ENCODE measurements at places on chromosomes 16 and 17.

DNA sequence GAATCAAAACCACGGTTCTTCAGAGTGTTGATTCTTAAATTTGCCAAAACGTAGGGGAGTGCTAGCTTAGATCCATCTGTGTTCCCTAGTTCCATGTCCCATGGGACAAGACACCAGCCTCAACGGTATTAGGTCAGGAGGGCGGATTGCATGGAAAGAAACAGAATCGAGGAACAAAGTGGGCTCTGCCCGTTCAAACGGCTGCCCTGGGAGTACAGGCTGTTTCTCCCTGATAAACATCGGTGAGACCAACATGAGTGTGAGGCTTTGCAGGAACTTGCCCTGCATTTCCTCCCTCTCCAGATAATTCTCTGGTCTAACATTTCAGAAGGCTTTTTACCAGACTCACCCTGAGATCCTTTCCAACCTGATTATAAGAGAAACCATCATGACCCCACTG lies 82.2 kb downstream of the MRM3 start:
- no peak for DNase-seq

GRCh38 chr16:55499951-55500529 lies 8.8 kb upstream of the LPCAT2 start:
- DNase-seq, result peak; percentile 97

- no peak for DNase-seq
Observed at GRCh38 chr16:11350921-11351335, 5.7 kb downstream of the RMI2 start.

DNA sequence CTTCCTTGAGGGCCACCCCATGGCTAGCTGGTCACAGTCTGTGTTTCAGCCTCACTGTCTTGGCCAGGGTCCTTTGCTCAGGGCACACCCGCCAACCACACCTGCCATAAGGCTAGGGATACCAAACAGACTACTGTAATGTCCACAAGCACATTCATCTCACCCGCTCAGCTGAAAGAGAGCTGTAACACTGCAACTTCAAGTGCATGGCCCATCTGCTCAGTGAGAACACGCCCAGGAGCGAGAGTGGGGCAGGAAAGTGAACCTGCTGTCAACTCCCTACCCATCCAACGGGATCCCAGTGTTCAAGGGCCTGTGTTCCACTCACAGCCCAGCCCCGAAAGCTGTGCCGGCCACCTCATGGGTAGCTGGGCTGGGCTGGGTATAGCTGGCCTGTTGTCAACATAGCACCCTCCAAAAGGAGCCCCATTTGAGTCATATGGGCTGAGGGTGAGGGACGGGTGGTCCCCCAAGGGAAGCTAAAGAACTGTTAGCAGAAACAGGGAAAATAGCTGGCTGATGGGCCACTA lies 55.7 kb downstream of the SCNN1B start:
- no peak for DNase-seq

DNA sequence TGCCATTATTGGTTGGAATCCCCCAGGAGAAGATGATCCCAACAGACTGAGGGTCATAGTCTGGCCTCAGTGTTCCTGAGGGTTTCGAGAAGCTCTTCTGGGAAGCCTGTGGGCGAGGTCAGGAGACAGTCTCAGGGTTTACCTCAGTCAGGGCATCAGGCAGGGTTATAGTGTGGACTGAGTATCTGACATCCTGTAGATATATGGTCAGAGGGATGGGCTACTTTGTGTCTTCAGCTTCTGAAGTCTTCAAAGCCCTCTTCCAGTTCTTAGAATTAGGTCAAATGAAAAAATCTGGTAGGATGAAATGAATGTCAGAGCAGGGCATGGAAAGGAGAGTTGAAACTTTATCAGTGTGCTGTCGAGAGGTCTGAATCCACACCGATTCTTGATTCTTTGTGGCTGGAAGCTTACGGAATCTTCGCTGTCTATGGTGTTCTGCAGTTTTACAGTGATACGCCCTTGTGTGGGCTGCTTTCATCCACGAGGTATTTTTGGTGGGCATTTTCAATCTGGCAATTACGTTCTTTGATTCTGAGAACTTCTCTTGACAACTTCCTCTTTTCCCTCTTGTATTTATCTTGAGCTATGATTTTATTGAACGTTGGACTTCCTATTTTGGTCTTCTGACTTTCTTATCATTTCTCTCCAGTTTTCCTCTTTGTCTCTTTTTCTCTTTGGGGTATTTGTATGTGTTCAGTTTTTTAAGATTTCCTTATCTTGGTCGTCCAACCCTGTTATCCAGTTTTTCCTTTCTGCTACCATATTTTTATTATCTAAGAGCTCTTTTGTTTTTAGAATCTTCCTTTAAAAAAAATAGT lies 30.4 kb downstream of the BPTF start:
- no peak for DNase-seq

- no peak for DNase-seq
Observed at GRCh38 chr16:23110257-23110899, 38.9 kb downstream of the USP31 start.

- peak; percentile 81 for DNase-seq
Observed at GRCh38 chr16:79628501-79628975, 28.0 kb upstream of the MAF start.

DNA sequence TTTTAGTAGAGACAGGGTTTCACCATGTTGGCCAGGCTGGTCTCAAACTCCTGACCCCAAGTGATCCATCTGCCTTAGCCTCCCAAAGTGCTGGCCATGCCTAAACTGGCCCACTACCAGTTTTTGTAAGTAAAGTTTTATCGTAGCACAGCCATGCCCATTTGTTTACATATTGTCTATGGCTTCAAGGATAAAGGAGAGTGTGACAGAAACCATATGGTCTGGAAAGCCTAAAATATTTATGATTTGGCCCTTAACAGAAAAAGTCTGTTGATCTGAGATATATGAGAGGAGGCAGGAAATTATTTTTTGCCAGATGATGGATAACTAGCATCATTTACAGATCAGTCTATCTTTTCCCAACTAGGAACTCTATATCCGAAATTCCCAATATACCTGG lies 4.5 kb downstream of the AKAP10 start:
- no peak for DNase-seq

DNA sequence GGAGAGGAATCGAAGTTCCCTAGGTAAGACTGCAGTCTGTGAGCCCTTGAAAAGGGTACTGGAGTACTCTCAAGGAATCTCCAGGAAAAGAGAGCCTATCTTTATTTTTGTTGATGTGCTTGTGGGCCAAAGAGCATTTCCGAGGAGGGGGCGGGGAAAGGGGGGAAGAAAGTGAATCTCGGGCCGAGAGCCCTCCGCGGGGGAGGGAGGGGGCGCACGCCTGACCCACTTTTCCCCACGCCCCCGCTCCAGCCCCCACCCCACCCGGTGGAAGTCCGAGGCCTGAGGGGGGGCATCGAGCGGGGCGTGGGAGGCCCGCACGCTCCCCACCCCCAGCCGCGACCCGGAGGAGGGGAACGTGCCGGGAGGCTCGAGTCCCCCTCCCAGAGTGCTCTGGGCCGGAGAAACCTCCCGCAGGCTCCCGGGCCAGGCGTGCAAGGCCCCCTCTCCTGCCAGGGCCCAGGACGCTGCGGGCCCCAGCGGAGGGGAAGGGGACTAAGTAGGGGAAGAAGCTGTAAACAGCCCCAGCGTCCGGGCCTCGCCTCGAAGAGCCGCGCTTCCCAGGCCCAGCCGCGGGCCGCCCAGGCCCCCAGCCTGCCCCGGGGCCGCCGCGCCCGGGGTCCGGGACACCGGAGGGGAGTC lies 444 bp downstream of the HELZ start:
- no peak for DNase-seq

DNA sequence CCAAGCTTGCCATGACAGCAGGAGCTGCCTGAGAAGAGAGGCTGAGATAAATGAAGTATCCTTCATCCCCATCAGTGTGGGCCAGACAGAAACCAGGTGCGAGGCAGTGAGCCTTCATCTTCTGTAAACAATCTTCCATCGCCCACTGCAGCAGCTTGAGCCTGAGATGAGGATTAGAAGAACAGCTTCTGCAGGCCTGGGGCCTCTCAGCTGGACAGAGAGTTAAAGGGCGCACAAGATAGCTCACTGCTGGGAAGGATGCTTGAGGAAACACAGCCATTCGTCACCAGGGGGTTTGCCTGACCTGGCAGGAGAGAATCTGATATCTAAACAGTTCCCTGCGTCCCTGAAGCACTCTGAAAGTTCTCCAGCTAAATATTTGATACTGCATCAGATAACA lies 27.1 kb downstream of the HOXB1 start:
- DNase-seq, result no peak

- no peak for DNase-seq
Observed at GRCh38 chr16:10367616-10368188, 18.2 kb upstream of the ATF7IP2 start.

GRCh38 chr16:389352-389751 lies 7.6 kb upstream of the PGAP6 start:
- no peak for DNase-seq

DNA sequence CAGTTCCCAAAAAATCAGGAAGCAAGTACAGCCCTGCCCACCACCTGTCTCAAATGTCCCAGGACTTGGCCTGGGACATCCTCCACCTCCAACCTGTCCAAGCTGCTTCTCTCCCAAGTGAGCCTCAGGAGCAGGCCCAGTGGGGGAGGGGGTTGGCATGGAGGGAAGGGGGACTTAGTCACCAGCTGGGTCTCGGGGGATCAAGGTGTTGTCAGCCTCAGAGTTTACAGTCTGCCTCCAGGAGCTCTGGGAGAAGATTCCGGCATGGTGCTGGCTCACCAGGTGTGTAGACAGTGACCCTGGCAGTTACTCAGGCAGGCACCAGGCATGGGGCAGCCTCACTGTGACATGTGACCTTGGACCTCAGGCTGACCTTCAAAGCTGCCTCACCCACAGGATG lies 19.7 kb downstream of the ZNF423 start:
- DNase-seq, result no peak

- DNase-seq, result no peak
Observed at GRCh38 chr16:51137097-51137496, 14.0 kb downstream of the SALL1 start.
